Aortic smooth muscle cell (primary cell): ENCODE measurements at places on chromosomes 7 and 10. TPM values are rescaled to one million over a fixed set of nuclear protein-coding genes. Genes with fewer than 3 reads are reported as not detected.

The UCN3 gene
- total RNA-seq: not detected in 2 replicates

The AGR3 gene
- not detected in 2 replicates for total RNA-seq

The FEZF1 gene
- total RNA-seq: not detected in 2 replicates

The WASHC2A gene
- 72.0 and 83.3 TPM in 2 replicates for total RNA-seq

The PLCE1 gene
- total RNA-seq: 1.1 and 1.4 TPM in 2 replicates

The ELMO1 gene
- 3.9 and 6.3 TPM in 2 replicates for total RNA-seq

The IFIT1B gene
- total RNA-seq: 0.06 TPM in 1 of 2 replicates, not detected in the other

The ANKRD1 gene
- 2.2 TPM in 2 replicates for total RNA-seq

The SLC39A12 gene
- total RNA-seq: not detected in 2 replicates

The PIP gene
- not detected in 2 replicates for total RNA-seq

The SLC13A4 gene
- total RNA-seq: 1.6 and 2.3 TPM in 2 replicates

The CTNNA3 gene
- 0.13 TPM in 1 of 2 replicates, not detected in the other for total RNA-seq
